ENCODE measurements at places on chromosomes 13 and 19. TPM values are rescaled to one million over a fixed set of nuclear protein-coding genes. Genes with fewer than 3 reads are reported as not detected.

DNA sequence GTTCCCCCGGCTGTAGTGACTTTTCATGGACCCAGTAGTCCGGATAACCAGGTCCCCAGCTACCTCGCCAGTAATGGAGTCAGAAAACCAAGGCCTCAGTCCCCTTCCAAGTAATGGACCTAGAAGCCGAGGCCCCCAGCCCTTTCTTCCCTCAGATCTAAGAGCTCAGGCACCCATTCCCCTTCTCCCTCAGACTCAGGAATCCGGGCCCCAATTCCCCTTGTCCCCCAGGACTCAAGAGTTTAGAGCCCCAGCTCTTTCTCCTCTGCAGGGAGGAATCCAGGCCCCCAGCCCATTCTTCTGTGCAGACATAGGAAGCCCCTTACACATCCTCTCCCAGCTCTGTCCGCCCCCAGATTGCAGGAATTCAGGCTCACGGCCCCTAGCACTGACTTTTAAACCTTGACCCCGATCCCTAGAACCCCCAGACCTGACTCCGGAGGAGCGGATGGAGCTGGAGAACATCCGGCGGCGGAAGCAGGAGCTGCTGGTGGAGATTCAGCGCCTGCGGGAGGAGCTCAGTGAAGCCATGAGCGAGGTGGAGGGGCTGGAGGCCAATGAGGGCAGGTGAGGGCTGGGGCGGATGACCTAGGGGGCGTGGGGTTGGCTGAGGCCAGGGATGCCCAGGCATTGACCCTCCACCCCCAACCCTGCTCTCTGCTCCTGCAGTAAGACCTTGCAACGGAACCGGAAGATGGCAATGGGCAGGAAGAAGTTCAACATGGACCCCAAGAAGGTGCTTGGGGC lies 938 bp downstream of the CYTH2 start:
- DNase-seq: no peak

The SERPINE3 gene
- polyA plus RNA-seq: 1.1 TPM

GRCh38 chr13:84430015-84430414 lies 547.7 kb upstream of the SLITRK1 start:
- no peak for DNase-seq

The NPAS1 gene
- 1.3 TPM for polyA plus RNA-seq

DNA sequence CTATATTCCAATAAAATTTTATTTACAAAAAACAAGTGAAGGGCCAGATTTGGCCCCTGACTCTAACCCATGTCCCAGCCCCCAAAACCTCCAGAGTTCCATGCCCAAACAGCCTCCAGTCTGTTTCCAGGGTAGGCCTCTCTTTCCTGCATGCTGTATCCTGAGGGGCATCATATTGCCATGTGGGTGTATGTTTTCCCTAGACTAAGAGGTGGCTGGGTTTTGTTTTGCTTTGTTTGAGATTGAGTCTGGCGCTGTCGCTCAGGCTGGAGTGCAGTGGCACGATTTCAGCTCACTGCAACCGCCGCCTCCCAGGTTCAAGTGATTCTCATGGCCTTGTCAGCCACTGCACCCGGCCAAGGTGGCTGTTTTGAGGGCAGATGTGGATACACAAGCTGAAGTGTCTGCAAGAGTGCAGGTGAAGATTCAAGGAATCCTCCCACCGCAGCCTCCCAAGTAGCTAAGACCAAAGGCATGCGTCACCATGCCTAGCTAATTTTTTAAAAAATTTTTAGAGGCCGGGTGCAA lies 23.6 kb upstream of the LSM14A start:
- no peak for DNase-seq

The HRC gene
- 25.2 TPM for polyA plus RNA-seq

GRCh38 chr19:13459351-13459750 lies 46.9 kb downstream of the CACNA1A start:
- DNase-seq: no peak

The ICAM5 gene
- polyA plus RNA-seq: 0.22 TPM

DNA sequence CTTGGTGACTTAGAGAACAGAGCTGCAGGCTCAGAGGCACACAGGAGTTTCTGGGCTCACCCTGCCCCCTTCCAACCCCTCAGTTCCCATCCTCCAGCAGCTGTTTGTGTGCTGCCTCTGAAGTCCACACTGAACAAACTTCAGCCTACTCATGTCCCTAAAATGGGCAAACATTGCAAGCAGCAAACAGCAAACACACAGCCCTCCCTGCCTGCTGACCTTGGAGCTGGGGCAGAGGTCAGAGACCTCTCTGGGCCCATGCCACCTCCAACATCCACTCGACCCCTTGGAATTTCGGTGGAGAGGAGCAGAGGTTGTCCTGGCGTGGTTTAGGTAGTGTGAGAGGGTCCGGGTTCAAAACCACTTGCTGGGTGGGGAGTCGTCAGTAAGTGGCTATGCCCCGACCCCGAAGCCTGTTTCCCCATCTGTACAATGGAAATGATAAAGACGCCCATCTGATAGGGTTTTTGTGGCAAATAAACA lies 9.9 kb downstream of the APOC1 start:
- DNase-seq: no peak

The KIR2DL3 gene
- polyA plus RNA-seq: not detected

The STXBP2 gene
- 82.8 TPM for polyA plus RNA-seq

The NMRK2 gene
- polyA plus RNA-seq: 0.25 TPM

The LILRB5 gene
- polyA plus RNA-seq: 2.8 TPM

DNA sequence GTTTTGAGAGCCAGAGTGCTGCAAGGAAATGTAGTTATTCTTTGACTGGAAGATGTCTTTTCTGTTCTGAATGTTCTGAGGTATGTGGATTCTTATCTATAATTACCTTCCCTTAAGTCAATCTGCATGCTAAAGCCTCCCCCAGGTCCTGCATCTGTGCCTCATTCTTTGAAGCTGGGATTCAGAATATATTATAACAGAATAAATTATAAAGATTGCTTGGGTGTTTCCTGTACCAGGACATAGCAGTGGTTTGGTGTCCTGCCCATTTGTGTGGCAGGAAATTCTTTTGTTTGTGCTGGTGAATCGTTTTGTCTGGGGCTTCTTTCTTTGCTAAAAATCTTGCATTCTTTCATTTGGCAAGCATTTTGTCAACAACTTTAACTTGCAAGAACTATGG lies 60.2 kb downstream of the ITGBL1 start:
- no peak for DNase-seq

- no peak for DNase-seq
Observed at GRCh38 chr19:40270362-40271089, 14.6 kb downstream of the AKT2 start.

The NCR1 gene
- 0.30 TPM for polyA plus RNA-seq

The POLR1G gene
- polyA plus RNA-seq: 5.3 TPM

- DNase-seq: no peak
Observed at GRCh38 chr19:6374711-6375410, 872 bp downstream of the PSPN start.

The SYMPK gene
- 76.3 TPM for polyA plus RNA-seq

DNA sequence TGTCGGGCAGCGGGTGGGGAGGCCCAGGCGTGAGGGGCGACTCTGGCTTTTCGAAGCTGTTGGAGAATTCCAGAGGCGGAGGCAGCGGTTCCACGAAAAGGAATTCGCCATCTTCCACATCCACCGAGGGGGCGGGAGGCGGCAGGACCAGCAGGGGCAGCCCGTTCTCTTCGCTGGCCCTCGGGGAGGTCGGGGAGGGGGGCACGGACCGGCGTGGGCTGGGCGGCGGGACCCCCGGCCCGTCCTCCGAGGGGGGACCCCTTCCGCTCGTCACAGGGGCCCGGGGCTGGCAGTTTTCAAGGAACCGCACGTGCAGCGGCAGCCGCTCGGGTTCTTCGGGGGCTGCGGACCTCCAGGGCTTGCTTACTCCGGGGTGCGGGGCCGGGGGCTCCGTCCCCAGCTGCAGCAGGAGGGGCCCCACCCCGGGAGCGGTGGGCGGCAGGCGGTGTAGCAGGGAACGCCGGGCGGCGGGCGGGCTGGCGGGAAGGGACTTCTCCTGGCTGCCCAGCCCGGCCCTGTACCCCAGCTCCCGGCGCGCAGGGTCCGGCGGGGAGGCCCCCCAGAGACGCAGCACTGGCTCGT lies 18.0 kb downstream of the C19orf81 start:
- DNase-seq: no peak

The JOSD2 gene
- 13.7 TPM for polyA plus RNA-seq

DNA sequence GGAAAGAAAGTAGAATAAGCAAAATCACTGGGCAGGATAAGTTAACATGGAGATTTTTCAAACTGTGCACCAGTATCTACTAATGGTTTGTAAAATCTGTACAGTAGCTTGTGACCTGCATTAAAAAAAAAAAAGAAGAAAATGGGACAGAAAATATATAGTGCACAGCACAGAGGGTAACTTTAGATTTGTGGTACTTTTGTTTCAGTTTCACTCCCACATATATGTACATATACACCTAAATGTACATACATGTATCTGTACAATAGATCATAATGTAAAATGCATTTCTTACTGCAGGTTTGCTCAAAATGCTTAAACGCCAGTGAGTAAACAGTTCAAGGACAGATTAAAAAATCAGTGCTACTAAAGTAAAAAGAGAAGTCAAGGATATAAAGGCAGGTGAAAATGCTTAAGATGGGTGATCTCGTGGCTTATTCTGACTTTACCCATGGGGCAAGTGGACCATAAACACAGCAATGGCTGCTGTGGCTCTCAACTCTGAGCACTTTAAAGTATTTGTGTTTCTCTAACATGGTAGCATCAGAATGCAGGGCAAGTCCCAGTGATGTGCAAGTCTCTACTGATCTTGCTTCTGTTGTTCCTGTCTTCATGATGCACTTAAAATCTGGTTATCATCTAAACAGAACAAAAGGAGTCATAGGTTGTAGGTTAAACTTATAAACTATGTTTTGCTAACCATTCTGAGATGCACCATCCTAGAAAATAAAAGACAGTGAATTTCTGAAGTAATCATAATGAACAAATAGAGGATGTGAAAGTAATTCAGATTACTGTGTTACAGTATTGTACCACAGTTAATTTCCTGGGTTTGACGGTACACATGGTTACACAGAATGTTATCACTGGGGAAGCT lies 112.3 kb downstream of the MIPEP start:
- no peak for DNase-seq

The KLF5 gene
- polyA plus RNA-seq: 38.0 TPM

DNA sequence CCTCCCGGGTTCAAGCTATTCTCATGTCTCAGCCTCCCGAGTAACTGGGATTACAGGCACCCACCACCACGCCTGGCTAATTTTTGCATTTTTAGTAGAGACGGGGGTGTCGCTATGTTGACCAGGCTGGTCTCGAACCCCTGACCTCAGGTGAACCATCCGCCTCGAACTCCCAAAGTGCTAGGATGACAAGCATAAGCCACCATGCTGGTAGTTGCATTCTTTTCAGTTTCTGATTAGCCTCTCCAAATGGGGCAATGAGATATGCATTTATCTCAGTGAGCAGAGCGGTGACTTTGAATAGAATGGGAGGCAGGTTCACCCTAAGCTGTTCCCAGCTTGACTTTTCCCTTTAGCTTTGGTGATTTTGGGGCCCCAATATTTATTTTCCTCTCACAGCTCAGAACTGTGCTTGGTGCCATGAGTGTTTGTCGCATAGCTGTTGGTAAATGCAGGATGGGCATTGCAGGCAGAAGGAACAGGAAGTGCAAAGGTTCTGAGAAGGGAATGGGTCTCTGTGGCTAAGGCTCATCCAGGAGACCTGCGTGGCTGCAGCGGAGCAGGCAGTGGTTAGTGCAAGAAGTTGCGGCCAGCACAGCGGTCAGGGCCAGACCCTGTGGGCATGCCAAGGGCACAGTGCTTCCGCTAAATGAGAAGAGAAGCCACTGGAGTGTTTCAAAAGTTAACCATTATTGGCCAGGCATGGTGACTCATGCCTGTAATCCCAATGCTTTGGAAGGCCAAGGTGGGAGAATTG lies 20.7 kb downstream of the LYPD3 start:
- no peak for DNase-seq

The LGALS14 gene
- polyA plus RNA-seq: not detected

The CATSPERD gene
- not detected for polyA plus RNA-seq

The ZIK1 gene
- polyA plus RNA-seq: 18.4 TPM

DNA sequence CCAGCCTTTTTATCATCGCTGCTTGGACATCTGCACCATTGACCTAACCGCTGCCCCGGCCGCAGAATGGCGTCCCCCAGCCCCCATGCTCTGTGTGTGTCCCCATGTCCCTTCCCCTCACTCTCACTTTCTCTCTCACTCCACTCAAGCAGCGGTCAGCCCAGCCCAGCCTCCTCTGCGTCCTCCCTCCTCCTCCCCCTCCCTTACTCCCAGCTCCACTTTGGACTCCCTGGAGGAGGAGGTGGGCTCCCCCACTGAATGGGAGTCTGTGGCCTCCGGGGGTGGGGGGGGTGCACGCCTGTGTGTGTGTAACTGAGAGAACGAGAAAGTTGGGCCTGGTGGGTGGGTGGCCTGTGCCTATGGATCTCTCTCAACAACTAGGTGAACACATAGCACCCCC lies 2.2 kb downstream of the MAP2K7 start:
- DNase-seq: no peak

- no peak for DNase-seq
Observed at GRCh38 chr19:30227012-30227621, 145.1 kb upstream of the ZNF536 start.

DNA sequence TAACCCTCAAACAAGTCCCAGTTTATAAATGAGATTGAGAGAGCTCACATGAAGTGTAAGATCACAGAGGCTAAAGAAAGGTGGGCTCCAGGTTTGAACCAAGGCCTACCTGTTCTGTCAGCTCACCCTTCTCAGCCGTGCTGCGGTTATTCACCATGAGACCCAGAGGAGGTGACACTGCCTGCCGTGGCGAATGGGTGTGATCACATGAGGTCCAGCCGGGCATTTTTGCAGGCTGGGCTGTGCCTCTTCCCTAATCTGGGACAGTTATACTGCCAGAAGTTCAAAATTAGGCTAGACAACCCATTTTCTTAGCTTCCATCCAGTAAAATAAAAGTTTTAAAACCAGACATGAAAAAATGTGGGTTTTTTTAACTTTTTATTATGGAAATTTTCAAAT lies 146.8 kb downstream of the FOXO1 start:
- DNase-seq: no peak

GRCh38 chr19:49983645-49984229 lies 22.8 kb upstream of the SIGLEC11 start:
- no peak for DNase-seq

DNA sequence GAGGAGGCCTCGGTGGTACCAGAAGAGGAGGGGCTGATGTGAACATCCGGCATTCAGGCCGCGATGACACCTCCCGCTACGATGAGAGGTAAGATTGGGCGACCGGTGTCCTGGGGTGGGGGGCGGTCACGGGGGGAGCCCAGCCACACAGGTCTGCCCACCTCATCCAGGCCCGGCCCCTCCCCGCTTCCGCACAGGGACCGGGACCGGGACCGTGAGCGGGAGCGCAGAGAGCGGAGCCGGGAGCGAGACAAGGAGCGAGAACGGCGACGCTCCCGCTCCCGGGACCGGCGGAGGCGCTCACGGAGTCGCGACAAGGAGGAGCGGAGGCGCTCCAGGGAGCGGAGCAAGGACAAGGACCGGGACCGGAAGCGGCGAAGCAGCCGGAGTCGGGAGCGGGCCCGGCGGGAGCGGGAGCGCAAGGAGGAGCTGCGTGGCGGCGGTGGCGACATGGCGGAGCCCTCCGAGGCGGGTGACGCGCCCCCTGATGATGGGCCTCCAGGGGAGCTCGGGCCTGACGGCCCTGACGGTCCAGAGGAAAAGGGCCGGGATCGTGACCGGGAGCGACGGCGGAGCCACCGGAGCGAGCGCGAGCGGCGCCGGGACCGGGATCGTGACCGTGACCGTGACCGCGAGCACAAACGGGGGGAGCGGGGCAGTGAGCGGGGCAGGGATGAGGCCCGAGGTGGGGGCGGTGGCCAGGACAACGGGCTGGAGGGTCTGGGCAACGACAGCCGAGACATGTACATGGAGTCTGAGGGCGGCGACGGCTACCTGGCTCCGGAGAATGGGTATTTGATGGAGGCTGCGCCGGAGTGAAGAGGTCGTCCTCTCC lies 6.3 kb upstream of the LIN7B start:
- DNase-seq: no peak

Data from left renal cortex interstitium (tissue), 4 donors.